ENCODE measurements at places on chromosomes 1 and 21.

GRCh38 chr1:211742889-211743529 is 67.6 kb upstream of the NEK2 start:
- DNase-seq, result no peak

DNA sequence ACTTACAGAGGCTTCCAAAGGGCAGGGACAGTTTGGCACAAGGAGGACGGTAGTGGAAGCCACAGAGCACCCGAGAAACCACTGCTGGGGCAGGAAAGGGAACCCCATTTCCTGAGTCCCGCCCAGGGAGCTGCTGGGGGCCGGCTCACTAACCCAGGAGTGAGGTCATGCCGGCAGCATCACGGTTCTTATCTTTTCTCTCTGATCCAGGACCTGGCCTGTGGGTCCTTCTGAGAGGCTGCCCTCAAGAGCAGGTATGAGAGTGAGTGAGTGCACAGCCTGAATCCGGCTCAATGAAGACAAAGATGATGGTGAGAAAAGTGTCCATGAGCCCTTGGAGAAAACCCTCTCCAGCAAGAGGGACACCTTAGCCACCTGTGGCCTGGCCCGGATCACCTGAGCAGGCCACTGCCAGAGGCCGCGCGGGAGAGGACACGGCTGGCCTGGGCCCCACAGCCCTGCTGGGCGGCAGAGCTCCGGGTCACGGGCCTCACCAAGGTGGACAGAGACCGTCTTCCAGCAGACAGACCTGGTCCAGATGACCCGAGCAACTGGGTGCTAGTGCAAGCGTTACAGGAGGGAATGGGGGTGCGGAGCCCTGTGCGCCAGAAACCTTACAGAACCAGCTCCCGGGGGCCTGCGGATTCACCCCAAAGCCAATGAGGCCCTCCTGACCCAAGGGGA is 94.9 kb downstream of the RIPK4 start:
- no peak for DNase-seq

DNA sequence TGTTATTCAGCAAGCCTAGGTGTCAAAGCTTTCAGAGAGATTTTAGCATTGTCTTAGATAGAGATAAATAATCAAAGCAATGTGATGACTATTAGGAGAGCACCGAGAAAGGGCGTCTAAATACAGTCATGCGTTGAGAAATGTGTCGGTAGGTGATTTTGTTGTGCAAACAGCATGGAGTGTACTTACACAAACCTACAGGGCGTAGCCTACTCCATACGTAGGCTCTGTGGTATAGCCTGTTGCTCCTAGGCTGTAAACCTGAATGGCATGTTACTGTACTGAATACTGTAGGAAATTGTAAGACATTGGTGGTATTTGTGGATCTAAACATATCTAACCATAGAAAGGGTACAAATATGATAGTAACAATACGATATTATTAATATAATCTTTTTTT is 31.8 kb downstream of the KIF1B start:
- DNase-seq, result no peak

- peak; percentile 38 for DNase-seq
Measured at GRCh38 chr1:204446413-204447111, 34.9 kb upstream of the PPP1R15B start.

DNA sequence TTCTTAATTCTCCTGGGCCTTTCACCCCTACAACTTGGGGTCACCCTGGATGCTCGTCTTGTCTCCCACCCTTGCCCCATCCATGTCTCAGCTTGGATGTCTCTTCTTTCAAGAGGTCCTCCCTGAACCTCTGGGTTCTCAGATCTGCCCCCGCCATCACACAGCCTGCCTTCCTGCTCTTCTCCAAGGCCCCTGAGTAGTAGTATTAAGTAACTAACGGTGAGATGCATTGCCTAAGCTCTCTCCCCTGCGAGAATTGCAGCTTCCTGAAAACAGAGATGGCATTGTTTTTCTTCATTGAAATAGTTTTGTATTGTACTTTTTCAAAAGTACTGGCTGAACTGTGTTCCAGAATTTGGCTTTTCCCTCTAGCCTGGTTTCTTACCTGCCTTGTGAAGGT is 16.0 kb downstream of the MIIP start:
- DNase-seq, result no peak

DNA sequence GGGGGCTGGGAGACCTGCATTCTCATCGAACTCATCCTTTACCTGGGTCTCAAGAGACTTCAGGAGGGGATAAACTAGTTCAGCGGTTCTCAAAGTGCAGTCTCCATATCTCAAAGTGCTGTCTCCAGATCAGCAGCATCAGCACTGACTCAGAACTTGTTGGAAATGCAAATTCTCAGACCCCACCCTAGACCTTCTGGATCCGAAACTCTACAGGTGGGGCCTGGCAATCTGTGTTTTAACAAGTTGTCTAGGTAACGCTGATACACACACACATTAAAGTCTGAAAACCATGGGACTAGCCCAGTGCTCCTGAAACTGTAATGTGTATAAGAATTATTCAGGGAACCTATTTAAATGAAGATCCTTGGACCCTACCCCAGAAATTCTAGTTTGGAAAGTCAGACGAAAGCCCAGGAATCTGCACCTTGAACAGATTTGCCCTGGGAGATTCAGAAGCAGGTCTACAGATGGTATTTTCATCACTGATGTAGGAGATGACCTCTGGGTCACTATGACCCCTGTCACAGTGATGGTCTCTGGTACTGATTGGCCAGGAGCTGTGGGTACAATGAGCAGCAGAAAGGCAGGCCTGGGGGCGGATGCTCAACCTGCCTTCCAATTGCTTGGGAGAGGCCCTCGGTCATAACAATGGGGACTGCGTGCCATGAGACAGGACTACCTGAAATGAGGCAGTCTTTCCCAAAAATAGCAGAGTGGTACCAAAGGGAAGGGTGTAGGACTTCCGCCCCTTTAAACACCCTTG is 127.2 kb downstream of the FAM78B start:
- no peak for DNase-seq

GRCh38 chr1:195462646-195463045 is 1145.6 kb downstream of the KCNT2 start:
- DNase-seq, result no peak

- no peak for DNase-seq
Measured at GRCh38 chr1:117271129-117271528, 60.4 kb upstream of the VTCN1 start.

- peak; percentile 100 for DNase-seq
Measured at GRCh38 chr1:161706482-161707347, at the start of gene FCRLA. TSS of gene FCRLA (plus strand) at chr1:161707229. CDS start at chr1:161707265, 36 bp downstream.

DNA sequence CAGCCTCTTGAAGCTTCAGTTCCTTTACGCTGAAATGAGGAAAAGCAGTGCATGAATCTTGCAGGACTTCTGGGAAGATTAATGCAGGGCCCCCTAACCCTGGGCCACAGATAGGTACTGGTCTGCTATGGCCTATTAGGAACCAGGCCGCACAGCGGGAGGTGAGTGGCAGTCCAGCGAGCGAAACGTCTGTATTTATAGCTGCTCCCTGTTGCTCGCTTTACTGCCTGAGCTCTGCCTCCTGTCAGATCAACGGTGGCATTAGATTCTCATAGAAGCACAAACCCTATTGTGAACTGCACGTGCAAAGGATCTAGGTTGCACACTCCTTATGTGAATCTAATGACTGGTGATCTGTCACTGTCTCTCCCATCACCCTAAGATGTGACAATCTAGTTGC is 130.2 kb downstream of the CHRM3 start:
- DNase-seq, result no peak

- DNase-seq, result no peak
Measured at GRCh38 chr1:187933562-187934419, 1105.0 kb downstream of the PLA2G4A start.

DNA sequence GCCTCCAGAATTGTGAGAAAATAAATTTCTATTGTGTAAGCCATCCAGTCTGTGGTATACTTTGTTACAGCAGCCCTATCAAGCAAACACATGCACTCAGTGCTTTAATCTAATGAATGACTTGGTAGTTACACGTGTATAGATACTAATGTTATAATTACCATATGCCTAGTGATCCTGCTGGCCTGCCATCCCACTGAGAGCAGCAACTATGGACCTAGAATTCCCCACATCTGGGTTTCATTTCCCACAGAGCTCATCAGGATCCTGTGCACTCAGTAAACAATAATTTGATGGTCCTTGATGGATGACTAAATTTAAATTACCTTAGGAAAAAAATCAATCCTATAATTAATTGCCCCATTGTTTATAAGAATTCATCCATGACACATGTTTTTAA is 86.5 kb upstream of the RGS1 start:
- no peak for DNase-seq

DNA sequence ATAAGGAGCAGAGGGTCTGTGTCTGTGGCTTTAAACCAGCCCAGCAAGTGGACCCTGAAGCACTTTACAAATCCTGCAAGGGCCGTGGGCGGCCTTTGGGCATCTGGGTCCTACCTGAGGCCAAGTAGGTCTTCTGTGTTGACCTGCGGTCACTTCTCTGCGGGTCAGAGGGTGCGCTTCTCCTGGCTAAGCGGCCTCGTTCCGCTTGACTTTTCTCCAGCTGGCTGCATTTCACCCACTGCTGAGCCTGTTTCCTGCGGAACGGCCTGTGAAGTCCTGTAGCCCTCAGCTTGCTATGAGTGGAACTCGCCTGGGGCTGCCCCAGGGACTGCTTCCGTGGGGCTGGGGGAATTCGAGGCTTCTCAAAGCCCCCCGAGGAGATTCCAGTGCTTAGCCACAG is 43.3 kb downstream of the SLC37A1 start:
- DNase-seq, result no peak

DNA sequence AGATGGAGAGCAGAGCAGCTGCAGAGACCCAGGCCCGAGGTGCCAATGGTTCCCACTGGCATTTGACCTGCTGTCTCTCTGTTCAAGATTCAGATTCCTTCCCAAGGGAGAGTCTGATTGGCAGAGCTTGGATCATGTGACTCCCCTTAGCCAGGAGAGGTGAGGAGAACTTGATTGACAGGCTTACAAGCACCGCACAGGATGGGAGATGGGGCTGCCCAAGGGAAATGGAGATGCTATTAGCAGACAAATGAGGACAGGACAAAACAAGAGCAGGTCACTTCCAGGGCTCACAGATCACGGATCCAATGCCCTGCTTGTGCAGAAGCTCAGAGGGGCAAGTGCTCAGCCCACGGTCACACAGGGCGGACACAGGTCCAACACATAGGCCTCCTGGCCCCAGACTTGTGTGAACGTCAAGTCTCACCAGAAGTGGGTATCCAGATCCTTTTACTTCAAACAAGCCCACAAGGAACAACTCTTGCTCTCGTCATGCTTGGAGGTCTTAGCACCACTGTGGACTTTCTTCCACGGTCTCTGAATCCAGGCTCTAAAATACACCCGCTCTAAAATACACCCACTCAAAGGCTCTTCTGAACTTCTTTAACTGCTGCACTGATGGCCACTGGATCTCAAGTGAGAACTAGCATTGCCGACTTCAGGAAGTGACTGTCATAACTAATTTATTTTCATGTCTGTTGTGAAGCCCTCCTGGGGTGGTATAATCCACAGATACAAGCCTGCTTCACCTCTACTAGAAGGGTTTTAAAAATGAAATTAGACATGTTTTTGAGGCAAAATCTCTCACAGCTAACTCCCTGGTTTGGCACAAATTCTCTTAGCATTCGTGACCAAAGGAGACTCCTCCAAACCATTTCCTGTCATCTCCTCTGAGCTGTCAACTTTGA is 274.9 kb downstream of the RRAGC start:
- no peak for DNase-seq

DNA sequence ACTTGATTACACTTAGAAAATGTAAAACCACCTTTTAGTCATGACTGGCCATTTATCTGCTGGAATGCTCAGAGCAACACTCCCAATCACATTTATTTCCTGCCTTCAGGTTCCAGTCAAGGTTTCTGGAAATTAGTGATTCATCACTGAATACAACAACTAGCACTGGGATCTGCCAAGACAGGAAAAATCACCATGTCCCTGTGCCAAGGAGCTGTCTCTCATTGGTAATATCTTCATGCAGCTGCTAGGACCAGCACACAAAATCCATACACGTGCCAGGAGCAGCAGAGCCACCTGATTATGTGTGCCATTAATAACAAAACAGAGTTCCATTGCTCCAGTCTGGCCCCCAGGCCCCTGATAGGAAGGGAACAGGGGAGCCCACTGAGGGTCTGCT is 194.6 kb downstream of the TNR start:
- no peak for DNase-seq

DNA sequence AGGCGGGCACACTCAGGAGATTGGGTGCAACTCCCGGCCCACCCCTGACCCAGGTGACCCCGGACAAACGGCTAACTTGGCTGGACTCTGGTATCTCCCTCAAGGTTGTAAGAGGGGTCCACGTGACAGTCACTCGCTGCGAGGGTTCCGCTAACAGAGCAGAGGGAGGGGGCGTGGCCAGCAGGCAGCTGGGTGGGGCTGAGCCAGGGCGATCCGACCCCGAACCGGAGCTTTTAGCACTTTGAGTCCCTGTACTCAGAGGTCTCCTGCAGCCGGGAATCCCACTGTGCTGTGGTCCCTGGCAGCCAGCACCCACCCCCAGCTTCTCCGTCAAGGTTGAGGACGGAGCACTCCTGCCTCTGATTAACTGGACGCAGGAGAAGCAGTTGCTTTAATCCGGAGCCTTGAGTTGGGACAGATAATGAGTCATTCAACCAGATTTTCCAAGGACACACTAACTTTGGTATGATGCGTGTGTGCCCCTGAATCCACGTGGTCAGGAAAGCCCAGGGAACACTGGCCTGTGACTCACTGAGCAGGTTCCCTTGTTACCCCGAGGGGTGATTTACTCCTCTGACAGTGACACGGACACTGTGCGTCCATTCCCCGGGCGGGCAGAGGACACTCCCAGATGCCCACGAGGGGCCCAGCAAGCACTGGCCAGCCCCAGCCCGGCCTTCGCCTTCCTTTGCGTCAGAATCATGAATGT is 16.8 kb downstream of the TRPM2 start:
- DNase-seq, result peak; percentile 3

- no peak for DNase-seq
Measured at GRCh38 chr1:225977937-225978748, 21.0 kb downstream of the SDE2 start.

GRCh38 chr1:154975409-154976059 is 1.1 kb downstream of the CKS1B start:
- no peak for DNase-seq

DNA sequence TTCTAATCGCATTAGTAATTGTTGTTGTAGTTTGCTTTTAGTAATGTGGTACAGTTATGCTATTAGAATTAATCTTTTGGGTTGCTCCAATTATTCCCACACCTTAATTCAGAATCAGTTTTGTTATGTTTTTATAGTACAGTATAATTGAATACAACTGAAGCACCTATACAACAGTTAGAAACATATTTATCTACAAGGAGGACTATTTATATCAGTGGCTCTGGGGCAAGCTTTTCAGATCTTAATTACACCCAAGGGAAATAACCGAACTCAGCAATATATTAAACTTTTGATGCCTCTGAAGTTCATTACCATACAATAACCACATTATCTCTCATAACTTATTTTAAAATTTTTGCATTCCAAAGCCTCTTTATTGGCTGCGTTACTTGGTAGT is 74.4 kb downstream of the LHX9 start:
- DNase-seq, result no peak
